ENCODE measurements at places on chromosomes 13 and 19. TPM values are rescaled to one million over a fixed set of nuclear protein-coding genes. Genes with fewer than 3 reads are reported as not detected.

- DNase-seq, result no peak
Measured at GRCh38 chr13:51324714-51325420, 14.6 kb upstream of the SERPINE3 start.

DNA sequence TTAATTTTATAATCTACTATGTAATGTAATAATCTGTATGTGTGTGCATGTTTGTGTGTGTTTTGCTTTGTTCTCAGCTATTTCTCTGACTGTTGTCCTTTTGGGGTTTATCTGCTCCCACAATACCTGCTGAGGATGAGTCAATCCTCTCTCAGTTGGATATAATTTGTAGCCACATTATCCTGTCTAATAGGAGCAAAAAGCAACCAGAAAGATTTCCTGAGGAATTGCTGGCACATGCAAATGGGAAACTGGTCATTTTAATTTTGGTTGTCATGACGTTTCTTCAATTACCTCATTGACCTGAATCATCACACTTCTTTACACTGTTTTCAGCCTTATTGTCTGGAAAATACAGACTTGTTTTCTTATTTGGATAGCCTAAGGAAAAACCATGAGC lies 488.4 kb downstream of the KLF5 start:
- no peak for DNase-seq

- DNase-seq, result no peak
Measured at GRCh38 chr13:88958821-88959220, 1287.7 kb downstream of the SLITRK5 start.

- no peak for DNase-seq
Measured at GRCh38 chr13:110812121-110812868, 98.8 kb downstream of the ING1 start.

GRCh38 chr19:8569066-8569771 lies 8.0 kb downstream of the MYO1F start:
- peak; percentile 63 for DNase-seq

DNA sequence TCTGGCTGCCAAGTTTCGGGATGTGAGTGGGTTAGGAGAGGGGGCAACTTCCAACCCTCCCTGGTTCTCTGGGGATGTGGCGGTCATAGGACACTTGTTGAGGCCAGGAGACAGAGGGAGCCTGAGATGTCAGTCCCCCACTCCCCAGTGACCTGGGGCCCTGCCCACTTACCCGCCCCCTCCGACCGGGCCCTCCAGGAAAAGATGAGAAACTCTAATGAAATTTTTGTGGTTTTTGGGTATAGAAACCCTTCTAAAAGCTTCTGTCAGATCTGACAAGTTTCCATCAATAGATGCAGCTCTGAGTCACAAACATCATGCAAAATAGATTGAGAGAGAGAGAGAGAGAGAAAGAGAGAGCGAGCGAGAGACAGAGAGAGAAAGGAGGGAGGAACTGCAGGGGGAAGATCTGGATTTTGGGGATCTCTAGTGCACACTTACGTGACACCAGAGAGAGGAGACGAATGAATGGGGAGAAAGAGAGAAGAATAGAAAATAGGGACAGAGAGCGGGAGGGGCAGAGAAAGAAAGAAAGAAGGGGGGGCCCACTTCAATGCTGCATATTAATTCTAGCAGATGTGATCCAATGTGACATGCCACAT lies 94.0 kb downstream of the PTPRS start:
- DNase-seq, result no peak

DNA sequence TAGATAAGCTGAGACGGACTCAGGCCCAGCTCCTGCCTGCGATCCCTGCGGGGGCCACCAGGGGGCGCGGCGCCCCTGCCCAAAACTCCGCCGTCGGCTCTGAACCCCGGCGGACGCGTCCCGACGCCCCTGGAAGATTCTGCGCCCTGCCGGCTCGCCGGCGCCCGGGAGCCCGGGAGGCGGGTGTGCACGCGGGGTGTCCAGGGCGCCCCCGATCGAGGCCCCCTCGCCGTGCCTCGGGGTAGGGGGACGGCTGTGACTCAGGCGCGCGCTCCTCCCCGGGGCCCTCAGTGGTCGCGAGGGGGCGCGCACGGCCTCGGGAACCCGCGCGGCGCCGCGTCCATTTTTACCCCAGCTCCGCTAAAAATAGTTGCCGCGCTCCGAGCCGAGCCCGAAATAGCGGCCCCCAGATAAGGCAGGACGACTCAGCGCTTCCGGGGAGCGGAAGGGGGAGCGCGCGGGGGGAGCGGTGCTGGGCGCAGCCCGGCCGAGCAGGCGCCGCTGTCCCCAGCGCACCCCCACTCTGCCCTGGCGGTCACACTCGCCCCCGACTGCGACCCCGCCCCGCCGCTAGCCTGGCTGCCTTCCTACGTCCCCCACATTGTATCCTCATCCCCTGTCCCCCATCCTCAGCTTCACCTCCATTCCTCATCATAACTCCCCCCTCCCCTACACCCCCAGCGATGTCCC lies 16.0 kb upstream of the ERCC1 start:
- DNase-seq, result no peak

- no peak for DNase-seq
Measured at GRCh38 chr13:22103046-22104027, 432.5 kb downstream of the FGF9 start.

GRCh38 chr13:102930566-102930965 lies 84.7 kb downstream of the ERCC5 start:
- peak; percentile 20 for DNase-seq

GRCh38 chr13:85243831-85244230 lies 555.4 kb downstream of the SLITRK6 start:
- DNase-seq, result no peak

DNA sequence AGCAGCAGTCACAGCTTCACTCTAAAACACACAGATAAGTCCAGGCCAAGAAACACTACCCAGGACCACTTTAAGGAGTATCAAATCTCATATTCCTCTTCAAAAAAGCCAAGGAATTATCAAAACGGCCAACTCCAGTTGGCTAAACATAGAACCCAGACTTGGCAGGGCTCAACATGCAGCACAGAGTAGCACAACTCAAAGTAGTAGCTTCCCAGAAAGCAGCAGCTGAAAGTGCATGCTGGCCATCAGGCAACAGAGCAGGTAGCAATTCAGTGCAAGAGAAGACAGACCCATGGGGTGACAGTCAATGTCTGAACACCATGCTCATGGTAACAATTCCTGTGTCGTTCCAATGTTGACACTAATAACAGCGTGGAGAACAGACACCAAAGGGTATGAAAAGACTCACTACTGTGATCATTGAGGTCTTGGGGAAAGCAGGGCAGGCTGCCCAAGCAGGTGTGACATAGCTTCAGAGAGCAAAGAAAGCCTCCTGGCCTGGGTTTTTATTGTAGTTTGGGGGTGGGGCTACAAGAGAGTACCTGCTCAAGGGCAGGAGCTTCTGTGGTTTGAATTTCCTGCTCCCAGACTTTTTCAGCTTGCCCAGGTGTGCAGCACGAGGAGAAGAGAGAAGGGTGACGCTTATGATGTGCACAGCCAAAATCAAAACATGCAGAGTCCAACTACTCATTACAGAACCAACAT lies 6.2 kb downstream of the ZNF709 start:
- no peak for DNase-seq

- DNase-seq, result no peak
Measured at GRCh38 chr13:48954081-48954480, 21.6 kb upstream of the FNDC3A start.

DNA sequence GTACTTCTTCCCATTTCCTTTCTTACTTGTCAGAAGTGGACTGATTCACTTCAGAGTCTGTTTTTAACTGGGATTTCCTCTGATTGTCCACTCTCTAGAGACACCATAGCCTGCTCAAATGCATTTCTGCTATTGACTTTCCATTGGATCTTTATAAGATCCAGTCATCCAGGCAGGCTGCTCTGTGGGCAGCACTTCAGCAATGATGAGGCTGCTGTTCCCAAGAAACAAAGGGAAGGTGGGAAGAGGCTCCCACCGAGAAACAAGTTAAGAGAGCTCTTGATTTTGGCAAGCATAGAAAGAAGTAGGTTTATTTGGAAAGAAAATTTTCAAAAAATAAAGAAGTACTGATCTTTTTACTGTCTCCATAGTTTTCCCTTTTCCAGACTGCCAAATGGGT lies 125.8 kb upstream of the STARD13 start:
- DNase-seq, result no peak

DNA sequence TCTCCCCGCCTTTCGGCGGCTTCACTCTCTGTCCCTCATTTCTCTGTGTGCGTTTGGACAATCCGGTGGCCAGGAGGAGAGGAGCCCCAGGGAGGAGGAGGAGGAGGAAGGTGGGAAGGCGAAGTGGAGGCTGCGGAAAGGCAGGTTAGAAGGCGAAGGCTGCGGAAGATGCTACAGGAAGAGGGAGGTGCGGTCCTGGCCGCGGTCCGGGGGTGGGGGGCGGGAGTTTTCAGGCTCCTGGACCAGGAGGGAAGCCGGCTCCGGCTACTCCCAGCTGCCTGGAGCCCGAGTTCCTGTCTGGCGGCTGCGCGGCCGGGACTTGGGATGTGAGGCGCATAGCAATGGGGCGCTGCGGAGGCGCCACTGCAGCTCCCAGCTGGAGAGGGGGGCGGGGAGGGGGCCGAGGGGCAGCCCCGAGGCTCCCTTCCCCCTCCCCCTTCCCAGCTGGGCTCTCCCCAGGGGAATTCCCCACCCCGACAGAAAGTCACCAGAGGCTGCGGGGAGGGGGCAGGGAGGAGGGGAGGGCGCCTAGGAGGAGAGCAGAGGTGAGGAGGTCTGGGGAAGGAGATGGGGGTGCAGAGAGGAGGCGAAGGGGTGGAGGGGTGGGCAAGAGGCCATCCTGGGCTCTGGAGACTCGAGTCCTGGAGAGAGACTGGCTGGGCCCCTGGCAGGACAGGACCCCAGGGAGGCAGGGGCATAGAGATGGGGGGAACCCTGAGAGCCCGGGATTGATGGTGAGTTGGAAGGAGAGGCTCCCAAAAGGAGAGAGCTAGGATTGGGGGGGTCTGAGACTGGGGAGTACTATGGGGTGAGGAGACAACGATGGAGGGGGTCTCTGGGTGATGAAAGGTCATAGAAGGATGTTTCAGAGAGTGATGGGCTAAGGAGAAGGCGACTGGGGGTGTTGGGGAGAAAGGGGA lies 2.0 kb downstream of the LRRC4B start:
- DNase-seq, result no peak

DNA sequence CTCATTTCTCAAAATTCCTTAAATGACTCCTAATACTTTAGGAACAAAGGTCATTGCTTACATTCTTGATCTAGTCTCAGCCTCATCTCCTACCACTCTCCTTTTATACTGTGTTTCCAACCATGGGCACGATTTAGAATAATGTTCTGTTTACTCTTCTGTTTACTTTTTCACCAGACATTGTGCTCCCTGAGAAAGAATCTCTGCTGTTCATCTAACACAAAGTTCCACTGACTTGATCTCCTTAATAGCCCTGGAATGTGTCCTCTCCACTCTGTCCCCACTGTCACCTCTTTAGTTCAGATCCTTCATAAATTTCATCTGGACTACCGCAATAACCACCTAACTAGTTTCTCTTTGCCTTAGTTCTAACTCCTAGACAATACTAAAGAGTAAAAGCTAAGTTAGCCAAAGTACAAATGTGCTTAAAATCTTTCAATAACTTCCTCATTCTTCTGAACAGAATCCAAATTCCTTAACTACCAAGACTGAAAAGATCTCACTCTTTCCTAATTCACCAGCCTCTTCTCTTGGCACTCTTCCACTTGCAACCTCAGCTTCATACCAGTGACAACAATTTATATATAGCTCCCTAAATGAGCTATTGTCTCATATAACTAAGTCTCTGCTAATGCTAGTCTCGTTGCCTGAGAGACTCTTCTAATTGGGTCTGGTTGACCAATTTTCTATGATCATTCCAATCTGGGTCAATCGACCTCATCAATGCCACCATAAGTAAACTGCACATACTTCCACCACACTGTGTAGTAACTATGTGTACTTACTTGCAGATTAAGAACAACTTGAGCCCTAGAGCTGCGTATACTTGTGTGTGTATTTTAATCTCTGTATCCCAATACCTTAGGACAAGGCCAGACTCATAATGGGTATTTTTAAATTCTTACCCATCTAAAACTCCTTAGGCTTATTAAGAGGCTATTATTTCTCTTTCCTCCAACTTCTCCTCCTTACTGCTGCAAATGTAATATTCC lies 179.9 kb downstream of the VWA8 start:
- no peak for DNase-seq

GRCh38 chr13:25319771-25320170 lies 18.3 kb downstream of the NUP58 start:
- DNase-seq, result no peak

DNA sequence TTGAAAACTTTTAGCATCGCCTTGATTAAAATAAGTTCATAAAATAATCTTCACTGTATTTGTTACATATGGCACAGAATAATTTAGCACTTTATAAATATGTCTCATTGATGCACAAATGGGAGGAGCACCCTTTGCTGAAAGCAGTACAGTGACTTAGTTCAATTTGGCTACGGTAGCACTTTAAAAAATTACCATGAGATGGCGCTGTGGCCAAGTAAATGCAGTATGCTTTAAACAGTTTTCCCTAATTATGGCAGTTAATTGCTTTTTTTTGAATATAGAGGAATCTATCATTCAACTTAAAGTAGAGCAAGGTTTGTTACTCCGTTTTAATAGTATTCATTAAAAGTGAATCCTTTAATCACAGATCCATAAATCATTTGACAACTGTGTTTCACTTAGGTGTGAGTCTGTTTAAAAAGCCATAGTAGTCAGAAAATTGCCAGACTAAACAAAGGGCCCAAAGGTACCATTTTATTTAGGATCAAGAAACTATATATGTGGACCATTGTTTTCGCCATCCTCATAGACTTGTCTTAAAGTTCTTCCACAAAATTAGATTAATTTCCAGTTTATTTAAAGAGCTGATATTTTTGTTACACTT lies 34.7 kb upstream of the ESD start:
- DNase-seq, result no peak

- no peak for DNase-seq
Measured at GRCh38 chr19:33686687-33687480, 65.1 kb downstream of the CHST8 start.

GRCh38 chr19:39355253-39355652 lies 13.0 kb downstream of the SAMD4B start:
- no peak for DNase-seq

- DNase-seq, result no peak
Measured at GRCh38 chr19:45645068-45645630, 6.0 kb upstream of the EML2 start.

- no peak for DNase-seq
Measured at GRCh38 chr19:38190061-38190460, 34.0 kb downstream of the DPF1 start.

DNA sequence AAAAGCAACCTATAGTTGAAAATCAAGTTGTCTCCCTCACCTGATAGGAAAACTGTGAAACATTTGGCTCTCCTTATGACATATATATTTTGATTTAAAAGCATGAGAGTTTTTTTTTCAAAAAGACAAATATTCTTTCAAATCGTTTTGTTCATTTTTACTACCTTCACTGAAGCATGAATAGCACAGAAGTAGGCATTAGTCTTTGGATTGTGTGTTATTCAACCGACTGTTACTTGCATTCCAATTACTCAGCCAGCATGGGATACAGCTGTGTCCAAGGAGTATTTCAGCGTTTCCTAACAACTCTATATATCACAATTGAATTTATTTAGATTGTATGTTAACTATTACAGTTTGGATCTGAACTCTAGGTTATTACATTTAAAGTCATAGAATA lies 135.2 kb downstream of the PCDH9 start:
- DNase-seq, result no peak

GRCh38 chr19:2424686-2425621 lies 2.4 kb downstream of the TIMM13 start:
- no peak for DNase-seq

GPR180 gene
- 4.4 TPM for total RNA-seq

REEP6 gene
- total RNA-seq, result 0.69 TPM

ELSPBP1 gene
- total RNA-seq, result not detected

CCDC70 gene
- total RNA-seq, result not detected

ENOX1 gene
- total RNA-seq, result 0.11 TPM

ZNF610 gene
- 1.2 TPM for total RNA-seq

ZIM2 gene
- total RNA-seq, result not detected

All from GM12878 (cell line).